ENCODE measurements at places on chromosomes 1 and 21.
A peak's percentile ranks its signal among the peaks of the same experiment; 100 is the strongest.

DNA sequence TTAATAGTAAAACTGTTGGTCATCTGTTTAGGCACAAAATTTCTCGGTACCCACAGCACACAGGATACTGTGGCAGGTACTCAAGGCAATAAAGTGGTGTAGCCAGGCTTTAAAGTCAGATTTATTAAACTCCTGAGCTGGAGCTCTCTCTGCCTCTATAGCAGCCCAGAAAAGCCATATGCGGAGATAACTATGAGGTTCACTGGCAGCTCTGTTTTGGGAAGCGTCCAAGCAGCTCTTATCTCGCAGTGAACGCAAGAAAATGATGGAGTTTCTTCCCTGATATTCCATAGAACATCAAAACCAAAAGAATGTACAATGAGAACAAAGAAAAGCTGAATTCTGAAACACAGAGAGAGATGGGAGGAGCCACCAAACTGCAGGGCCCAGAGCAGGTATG, 248.3 kb downstream of the C1orf94 start:
- DNase-seq, result no peak

- DNase-seq, result no peak
These were observed 79.3 kb upstream of the LYST start for GRCh38 chr1:235945775-235946570.

GRCh38 chr1:167328816-167329483, 108.3 kb downstream of the POU2F1 start:
- no peak for DNase-seq

- no peak for DNase-seq
These were observed 76.6 kb upstream of the ZNF644 start for GRCh38 chr1:91098299-91098906.

DNA sequence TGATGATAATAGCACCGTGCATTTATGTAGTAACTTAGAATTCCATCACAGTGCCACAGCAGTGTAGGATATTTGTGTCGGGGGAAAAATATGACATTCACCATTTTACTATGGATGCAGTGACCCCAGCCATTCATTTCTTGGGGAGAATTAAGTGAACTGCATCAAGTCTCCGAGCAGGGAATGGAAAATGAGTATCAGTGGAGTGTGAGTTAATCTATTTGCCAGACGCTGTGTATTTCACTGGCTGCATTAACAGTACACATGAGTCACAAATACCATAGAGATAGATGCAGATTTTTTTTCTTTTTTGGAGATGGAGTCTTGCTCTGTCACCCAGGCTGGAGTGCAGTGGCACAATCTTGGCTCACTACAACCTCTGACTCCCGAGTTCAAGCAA, 33.8 kb upstream of the SLC45A1 start:
- no peak for DNase-seq

GRCh38 chr21:37700641-37701202, 215.5 kb downstream of the KCNJ6 start:
- no peak for DNase-seq

GRCh38 chr1:160954158-160955104, at the start of gene ITLN2:
ITLN2 (minus strand) TSS chr1:160954809; CDS start chr1:160954741, 68 bp downstream.
- peak; percentile 45 for DNase-seq

DNA sequence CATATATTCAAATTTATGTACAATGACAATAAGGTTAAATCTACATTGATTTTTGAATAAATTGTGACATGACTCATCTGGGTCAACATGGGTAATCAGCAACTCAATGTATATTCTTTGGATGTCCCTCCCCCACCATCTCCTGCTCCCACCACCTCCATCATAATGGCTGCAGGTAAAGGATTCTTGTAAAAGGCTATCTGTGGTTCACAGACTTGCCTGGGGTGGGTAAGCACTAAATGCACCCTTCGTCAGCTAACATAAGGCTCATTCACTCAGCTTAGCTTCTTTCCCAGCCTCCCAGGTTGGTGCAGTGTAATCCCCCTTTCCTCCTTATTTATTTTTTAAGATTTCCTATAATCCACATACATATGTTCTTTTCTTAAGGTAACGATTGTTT, 355.7 kb upstream of the DPYD start:
- DNase-seq, result no peak

DNA sequence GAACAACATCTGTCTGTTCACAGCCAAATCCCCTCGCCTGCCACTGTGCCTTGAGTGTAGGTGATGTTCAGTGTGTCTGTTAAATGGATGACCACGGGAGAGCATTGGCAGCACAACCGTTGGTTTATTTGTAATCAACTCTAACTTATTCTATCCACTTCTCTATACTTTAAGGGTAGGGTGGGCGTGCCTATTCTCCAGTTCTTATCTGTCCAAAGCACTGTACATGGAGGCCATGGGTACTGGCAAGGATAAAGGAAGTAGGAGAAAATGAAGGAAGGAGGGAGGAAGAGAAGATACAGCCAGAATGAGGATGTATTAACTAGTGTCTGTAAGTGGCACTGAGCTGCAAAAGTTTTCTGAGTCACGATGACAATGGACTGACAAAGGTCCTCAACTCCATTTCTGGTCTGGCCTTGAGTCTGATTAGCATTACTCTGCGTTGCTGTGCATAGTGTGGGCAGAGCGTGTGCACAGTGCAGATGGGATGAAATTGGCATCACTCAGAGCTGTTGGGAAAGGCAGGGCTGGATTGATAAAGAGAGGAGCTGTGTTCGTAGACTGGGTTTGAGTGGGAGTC, 7.1 kb downstream of the RHOU start:
- no peak for DNase-seq

DNA sequence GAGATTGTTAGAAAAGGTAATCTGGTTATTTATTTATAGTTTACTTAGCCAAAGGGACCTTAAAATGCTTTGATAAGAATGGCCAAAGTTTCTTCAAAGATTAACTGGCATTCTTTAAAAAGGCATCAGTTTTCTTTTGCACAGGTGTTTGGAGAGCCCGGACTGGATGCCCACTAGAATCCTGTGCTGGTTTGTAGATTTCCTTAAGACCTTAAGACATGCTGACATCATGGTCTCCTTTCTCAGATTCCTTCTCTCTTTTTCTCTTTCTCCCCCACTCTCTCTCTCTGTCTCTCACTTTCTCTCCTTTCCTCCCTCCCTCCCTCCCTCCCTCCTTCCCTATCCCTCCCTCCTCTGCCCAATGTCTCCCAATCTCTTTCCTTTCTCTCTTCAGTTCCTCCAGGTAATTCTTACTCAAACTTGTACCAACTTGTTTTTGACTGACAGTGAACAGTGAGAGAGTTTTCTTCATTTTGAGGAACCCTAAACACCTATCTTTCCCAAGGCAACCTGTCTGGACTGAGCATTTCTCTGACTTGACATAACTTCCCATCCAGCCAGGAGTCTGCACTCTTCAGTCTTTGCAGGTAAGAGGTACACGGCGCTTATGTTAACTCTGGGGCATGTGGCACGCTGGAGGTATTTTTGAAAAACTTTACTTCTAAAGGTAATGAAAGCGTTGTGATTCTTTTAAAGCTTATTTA, at the start of gene KCNJ15:
Gene KCNJ15 (plus strand): TSS at position 393 of the 704 bp plus-strand sequence. CDS start 42,271 bp downstream, outside the sequence.
- no peak for DNase-seq

GRCh38 chr1:82586473-82586872, 785.7 kb downstream of the ADGRL2 start:
- no peak for DNase-seq

GRCh38 chr1:201324821-201325677, 41.7 kb downstream of the PKP1 start:
- no peak for DNase-seq

GRCh38 chr1:22646384-22646783, 3.0 kb downstream of the C1QC start:
- no peak for DNase-seq

DNA sequence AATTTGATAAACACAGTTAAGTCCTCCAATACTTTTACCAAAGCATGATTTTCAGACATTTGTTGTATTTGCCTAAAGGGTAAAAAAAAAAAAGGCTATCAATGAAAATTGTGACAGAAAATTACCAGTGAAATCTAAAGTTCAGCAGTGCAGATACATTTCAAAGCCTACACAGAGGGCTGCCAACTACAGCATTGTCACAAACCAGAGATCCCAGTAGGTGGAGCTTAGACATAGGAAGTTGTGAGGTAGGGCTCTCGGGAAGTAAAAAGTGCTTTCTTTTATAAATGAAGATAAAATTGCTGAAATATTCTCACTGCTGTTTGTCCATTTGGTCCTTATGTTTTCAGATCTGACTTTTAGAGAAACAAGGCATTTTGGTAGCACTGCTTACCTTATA, 123.0 kb downstream of the DYRK1A start:
- DNase-seq, result no peak

GRCh38 chr1:18662286-18662639, 31.6 kb downstream of the PAX7 start:
- DNase-seq, result no peak

- DNase-seq, result peak; percentile 64
These were observed 11.7 kb upstream of the FCMR start for GRCh38 chr1:206933333-206933945.

GRCh38 chr1:4216231-4216630, 316.2 kb upstream of the C1orf174 start:
- no peak for DNase-seq

DNA sequence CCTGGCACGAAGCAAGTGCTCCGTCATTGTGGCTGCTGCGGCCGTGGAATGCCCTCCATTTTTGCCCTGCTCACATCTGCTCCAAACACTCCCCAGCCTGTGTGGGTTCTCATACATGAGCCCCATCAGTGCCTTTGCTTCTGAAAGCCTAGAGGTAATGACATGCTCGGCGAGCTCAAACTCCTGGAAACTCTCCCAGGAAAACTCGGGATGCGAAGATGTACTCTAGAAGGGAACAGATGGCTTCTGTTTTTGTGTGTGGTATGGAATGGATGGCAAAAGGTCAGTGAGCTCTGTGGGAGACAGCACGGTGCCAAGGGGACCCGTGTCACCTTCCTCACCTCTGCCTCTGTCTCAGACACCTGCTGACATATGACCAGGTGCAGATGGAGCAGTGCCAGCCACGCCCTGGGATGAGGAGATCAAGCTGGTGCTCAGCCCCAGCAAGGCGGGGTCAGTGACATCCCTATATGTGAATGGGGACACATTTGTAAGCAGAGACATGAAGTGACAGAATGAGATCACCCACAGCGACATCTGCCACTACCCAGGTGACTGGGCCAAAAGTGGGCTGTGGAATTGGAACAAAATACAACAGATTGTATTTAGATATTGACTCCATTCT, 84.1 kb upstream of the COX20 start:
- no peak for DNase-seq

DNA sequence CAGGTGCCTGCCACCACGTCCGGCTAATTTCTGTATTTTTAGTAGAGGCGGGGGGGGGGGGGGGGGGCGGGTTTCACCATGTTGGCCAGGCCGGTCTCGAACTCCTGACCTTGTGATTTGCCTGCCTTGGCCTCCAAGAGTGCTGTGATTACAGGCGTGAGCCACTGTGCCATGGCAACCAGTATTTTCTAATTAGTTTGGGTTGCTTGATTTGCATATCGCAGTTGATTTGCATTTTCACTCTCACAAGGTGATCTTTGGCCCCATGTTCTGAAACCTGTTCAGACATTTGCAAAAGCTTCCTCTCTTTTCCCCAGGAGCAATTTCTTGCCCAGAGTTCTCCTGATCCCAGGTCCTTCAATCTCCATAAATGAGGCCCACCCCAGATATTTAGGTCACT, 1.7 kb downstream of the TOR3A start:
- DNase-seq, result no peak

- DNase-seq, result no peak
These were observed 17.8 kb upstream of the PPP2R5A start for GRCh38 chr1:212267460-212267859.

DNA sequence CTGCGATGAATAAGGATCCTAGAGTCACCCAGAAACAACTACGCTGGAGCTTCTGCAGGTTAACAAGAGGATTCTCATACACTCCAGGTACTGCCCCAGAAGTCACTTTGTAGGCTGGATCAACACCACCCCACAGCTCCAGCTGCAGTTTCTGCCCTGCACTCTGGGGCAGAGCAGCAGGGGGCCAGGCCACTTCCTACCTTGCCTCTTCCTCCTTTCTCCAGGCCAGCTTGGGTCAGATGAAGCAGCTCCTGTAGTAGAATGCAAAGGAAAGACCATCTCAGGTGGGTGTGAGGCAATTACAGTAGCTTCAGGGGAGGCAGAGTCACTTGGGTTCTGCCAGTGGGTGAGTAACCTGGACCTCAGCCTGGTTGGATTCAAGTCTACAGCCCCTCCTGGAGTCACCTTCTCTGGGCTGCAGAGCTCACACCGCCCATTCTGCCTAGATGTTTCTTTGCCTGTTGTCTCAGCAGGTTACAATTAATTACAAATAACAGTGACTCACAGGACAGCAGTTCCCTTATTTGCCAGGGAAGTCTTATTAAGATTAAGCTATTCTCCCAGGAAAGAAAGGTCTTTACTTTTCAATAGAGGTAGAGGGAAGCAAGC, 24.4 kb upstream of the BCAR3 start:
- DNase-seq, result no peak

DNA sequence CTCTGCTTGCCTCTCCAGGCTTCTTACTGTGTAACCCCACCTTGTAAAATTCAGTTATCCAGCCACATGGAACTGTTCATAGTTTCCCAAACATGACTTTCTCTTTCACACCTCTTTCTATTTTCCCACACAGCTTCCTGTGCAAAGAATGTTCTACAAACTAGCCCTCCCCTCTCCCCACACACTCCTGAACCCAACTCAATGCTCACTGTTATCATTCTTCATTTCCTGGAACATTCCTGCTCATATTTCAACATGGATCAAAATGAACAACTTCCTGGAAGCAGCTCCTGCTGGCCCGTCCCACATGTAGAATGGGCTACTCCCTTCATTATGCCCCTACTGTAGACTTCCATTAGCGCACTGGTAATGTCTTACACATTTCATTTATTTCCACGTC, 7.5 kb upstream of the HSD11B1 start:
- DNase-seq, result no peak

GRCh38 chr1:31912839-31913239, 25.3 kb downstream of the PTP4A2 start:
- DNase-seq, result no peak

DNA sequence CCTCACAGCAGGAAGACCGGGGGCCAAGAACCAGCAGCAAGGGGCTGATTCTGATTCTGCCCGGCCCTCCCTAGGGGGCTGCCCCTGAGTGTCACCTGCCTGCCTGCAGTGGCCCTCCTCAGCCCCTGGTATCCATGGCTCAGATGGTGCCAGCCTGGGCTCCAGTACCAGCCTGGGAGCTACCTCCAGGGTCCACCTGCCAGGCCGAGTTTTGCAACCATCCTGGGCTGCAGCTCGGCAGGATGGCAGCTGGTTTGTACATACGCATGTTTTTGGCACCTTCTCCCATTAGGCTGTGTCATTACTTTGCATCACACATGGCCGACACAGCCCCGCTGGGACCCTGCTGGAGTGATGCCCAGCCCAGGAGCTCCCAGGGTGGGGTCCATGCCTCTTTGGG, 93.3 kb upstream of the WNT4 start:
- no peak for DNase-seq

DNA sequence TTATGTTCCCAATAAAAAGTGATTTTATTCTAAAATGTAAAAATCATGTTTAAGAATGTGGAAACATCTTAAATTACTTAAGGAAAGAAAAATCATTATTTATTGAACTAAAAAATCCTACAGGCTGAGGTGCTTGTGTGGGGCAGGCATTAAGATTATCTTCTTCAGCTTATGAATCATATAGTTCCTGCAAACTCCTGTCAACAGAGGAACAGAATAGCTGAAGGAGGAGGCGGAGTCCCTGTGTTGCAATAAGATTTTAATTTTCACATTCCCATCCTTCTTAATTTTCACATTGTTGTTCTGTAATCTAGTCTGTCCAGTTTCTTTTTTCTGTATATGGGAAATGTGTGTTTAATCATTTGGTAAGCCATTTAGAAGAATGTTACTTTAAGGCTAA, 20.6 kb upstream of the OLFML3 start:
- no peak for DNase-seq

- no peak for DNase-seq
These were observed 38.5 kb downstream of the OBSCN start for GRCh38 chr1:228246216-228246900.
